ENCODE measurements at places on chromosomes 4 and X. TPM values are rescaled to one million over a fixed set of nuclear protein-coding genes. Genes with fewer than 3 reads are reported as not detected.

GRCh38 chr4:8403173-8403753, 37.3 kb downstream of the ACOX3 start:
- peaks cover 20% of the 10 kb centered on the region for H3K4me1 ChIP-seq
- peak overlapping the region; percentile 71 for H3K27ac ChIP-seq
- H3K27me3 ChIP-seq, result no peaks in the 10 kb centered on the region
- peaks cover 6% of the 10 kb centered on the region for H3K36me3 ChIP-seq

GYPB gene
- not detected for total RNA-seq

DNA sequence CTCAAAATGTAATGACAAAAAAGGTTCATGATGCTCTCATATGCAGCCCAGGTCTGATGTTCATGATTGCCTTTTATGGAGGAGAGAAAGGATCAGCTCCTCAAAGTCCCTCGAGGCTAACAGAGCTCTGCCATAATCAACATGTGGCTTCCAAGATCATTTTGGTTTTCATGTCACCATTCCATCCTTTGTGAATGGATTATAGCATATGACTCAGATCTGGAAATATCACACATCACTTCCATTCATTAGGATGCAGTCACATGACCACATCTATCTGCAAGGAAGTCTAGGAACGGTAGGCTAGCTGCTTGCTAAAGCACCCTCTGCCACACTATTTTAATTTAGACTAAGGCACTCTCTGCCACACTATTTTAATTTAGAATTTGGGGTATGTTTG, 77.6 kb downstream of the COX18 start:
- DNase-seq, result no peak
- no peak overlapping the region for H3K27ac ChIP-seq
- H3K4me3 ChIP-seq, result no peak overlapping the region

DNA sequence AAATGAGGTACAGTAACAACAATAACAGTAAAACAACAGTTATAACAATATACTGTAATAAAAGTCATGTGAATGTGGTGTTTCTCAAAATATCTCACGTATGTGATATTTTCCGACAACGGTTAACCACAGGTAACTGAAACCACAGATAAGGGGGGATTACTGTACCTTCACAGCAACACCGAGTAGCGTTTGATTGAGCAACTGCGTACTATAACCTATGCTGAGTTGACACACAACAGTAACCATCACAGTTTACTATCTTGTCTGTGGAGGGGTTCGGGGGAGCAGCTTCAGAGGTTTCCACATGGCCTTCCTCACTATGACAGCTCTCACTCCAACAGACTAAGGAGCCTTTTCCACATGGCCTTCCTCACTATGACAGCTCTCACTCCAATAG, 13.4 kb downstream of the RBMX2 start:
- no peaks in the 10 kb centered on the region for H3K36me3 ChIP-seq
- H3K4me3 ChIP-seq, result no peak overlapping the region
- no peaks in the 10 kb centered on the region for H3K4me1 ChIP-seq
- no peak overlapping the region for H3K27ac ChIP-seq

EDA gene
- 2.7 TPM for total RNA-seq

USP26 gene
- not detected for total RNA-seq

DNA sequence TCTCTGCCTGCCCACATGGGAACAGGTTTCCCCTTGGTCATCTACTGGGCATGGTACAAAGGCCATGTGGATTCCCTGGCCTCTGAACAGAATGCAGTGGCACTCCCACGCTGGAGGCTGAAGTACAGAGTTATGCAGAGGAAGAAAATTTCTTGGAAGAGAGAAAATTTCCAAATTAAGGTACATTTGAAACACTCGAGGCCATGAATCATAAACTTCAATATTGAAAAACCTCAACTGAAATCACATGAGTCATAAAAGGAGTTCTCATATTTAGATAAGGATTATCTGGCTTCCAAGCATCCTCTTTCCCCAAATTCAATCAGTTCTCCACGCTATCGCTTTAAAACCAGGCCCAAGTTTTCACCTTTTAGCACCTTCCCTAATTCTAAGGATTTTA, 28.1 kb upstream of the TXK start:
- no peaks in the 10 kb centered on the region for H3K27me3 ChIP-seq
- DNase-seq, result no peak
- no peaks in the 10 kb centered on the region for H3K36me3 ChIP-seq
- H3K4me1 ChIP-seq, result no peaks in the 10 kb centered on the region
- H3K27ac ChIP-seq, result no peak overlapping the region

GRCh38 chr4:1727117-1728031, 6.1 kb downstream of the TACC3 start:
- no peak for DNase-seq

- H3K27ac ChIP-seq, result no peak overlapping the region
- no peak for DNase-seq
- no peaks in the 10 kb centered on the region for H3K4me1 ChIP-seq
- H3K4me3 ChIP-seq, result no peak overlapping the region
Observed at GRCh38 chr4:185956544-185956940, 112.4 kb upstream of the TLR3 start.

BEX5 gene
- total RNA-seq, result not detected

Measured in esophagus squamous epithelium (tissue), 5 donors.